DMS79 (cell line): ENCODE measurements at places on chromosomes 1 and 21.

DNA sequence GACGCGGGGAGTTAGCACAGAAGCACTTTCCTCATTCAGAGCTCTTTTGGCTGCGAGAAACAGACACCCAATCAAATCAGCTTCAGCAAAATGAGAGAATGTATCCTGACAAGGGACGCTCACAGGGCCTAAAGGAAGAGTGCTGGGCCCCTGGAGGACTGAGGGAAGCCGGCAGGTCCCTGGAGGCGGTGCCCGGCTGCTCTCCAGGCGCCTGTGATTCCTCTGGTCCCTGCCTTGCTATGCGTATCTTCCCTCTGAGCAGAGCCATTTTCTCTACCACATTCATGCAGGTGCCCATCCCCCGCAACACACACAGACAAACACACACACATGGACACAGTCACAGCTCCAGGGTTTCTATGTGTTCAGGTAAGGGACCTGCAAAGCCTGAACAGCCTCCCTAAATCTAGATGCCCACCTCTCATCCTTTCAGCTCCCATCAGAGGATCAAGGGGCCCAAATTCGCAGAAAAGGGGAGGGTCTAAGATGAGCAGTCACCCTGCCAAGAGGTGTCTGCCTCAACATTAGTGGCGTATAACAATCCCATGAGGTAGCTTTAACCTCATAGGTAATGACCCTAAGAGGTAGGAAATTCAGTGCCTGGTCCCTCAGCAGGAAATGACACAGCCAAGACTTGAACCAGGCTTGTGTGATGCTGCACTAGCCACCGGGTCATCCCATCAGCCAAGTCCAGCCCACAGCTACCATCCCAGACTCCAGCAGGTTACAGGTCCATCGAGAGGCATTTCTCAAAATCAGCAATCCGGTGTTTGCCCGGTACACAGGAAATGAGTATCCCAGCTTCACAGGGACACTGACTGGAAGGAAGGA, 29.0 kb downstream of the PTAFR start:
- no peak for DNase-seq

GRCh38 chr1:11836955-11837766, 10.4 kb downstream of the NPPA start:
- DNase-seq, result no peak

GRCh38 chr21:38777015-38777414, 28.7 kb upstream of the ETS2 start:
- DNase-seq, result no peak

- DNase-seq, result no peak
Observed at GRCh38 chr1:228987286-228987685, 252.0 kb downstream of the RHOU start.

DNA sequence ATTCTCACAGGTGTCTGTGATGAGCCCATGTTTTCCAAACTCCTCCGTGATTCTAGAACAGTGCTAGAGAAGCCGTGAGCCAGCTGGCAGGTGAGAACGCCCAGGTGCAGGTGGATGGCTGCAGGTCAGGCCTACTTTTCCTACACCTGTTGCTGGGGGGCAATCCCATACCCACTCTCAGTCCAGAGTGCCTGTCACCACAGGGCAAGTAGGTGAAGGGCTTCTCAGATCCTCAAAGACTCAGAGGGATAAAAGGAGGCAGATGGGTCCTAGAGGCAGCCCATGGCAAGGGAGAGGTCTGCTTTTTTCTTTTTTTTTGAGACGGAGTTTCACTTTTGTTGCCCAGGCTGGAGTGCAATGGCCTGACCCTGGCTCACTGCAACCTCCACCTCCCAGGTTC, 50.7 kb upstream of the H6PD start:
- no peak for DNase-seq

- no peak for DNase-seq
Observed at GRCh38 chr1:65490231-65491009, 70.0 kb downstream of the LEPR start.

DNA sequence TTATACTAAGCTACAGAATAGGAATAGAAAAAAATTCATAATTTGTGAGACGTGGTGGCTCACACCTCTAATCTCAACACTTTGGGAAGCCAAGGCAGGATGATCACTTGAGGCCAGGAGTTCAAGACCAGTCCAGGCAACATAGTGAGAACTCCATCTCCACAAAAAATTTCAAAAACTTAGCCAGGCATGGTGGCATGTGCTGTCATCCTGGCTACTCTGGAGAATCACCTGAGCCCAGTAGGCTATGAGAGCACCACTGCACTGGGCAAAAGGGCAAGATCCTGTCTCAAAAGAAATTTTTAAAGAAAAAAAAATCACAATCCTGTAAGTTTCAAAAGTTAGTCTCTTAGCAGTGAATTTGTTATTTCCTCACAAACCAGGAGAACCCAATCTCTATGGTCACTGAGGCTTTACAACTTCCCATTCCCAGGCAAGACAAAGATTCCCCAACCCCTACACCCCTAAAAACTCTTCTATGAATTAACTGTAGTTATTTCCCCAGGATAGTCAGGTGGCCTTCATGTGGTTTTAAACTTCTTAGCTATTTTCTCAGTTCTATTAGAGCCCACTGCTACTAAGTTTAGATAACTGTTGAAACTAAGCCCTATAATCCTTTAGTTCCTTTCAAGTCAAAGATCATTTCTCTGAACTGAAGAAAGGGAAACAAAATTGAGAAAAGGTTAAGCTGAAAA, 74.5 kb downstream of the FOXJ3 start:
- no peak for DNase-seq

DNA sequence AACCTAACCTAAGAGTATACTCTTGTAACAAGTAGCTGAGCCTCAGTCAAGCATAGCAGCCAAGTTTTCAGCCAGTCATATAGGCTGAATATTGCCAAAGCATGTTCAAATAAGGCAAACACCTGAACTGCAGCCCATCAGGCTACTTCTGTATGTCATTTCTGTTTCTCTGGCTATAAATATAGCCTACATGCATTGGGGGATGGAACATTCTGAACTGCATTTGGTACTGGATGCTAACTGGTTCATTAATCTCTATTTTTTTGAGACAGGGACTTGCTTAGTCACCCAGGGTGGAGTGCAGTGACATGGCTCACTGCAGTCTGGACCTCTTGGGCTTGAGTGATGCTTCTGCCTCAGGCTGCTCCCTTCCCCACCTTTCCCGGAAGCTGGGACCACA, 37.3 kb downstream of the MAST2 start:
- peak; percentile 82 for DNase-seq

DNA sequence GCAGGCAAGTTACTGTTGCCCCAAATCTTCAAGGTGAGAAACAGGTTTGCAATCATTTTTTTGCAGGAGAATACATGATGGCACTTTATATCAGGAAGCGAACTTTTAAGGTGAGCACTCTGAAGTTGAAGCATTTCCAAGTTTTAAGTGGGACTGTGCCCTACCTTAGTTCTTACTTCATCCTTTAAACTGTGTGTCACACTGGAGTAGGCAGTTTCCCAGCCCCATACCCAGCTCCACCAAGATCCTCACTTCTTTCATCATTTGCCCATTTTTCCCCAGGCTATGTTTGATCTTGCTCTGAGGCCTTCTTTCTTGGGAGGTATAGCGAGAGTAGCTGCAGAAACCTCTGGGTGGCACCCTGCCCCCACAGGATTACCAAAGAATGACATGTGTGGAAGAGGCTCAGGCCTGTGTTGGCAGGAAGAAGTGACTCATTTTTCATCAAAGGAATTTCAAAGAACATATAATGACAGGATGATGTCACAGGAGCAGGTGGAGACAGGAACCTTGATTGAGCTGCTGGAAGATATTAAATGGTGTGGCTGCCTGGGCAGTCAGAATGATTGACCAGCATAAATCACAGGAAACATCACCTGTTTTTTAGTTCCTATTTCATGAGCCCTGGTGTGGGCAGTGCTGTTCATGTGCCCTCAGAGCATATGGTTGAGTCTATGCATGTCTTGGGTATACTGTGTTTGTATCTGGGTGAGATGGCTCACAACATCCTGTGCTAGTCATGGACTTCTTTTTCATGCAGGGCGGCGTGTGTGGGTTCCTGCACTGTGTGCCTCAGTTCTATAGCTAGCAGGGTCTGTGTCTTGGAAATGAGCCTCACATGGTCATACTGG, 20.8 kb upstream of the MACF1 start:
- no peak for DNase-seq

GRCh38 chr1:50368179-50369007, 54.9 kb downstream of the DMRTA2 start:
- DNase-seq, result peak; percentile 7

DNA sequence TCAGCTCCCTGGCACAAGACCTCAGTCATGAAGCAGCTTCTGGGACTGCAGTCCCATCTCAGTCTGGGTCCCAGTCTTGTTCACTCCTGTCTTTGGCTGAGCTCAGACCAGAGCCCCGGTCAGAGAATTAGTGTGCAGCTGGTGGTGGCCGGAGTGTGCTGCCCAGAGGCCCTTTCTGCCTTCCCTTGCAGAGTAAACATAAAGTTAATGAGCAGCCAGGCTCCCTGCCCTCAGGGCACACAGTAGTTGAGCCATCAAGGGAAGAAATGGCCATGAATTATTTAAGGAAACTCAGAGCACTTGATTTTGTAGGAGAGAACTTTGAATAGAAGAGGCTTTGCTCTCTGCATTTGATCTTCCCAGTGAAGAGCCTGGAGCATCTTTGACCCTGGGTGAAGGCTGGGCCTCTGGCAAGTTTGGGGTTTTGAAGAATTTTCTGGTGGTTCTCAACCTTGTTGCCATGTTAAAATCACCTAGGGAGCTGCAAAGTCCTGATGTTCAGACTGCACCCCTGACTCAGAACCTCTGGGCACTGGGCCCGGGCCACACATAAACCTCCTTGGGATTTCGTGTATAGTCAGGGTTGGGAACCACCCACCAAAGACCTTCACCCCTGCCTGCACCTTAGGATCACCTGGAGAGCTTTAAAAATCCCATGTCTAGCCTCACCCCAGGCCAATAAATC, 26.4 kb upstream of the SELENON start:
- DNase-seq, result no peak

GRCh38 chr21:41928621-41929220, 25.1 kb downstream of the C2CD2 start:
- no peak for DNase-seq

DNA sequence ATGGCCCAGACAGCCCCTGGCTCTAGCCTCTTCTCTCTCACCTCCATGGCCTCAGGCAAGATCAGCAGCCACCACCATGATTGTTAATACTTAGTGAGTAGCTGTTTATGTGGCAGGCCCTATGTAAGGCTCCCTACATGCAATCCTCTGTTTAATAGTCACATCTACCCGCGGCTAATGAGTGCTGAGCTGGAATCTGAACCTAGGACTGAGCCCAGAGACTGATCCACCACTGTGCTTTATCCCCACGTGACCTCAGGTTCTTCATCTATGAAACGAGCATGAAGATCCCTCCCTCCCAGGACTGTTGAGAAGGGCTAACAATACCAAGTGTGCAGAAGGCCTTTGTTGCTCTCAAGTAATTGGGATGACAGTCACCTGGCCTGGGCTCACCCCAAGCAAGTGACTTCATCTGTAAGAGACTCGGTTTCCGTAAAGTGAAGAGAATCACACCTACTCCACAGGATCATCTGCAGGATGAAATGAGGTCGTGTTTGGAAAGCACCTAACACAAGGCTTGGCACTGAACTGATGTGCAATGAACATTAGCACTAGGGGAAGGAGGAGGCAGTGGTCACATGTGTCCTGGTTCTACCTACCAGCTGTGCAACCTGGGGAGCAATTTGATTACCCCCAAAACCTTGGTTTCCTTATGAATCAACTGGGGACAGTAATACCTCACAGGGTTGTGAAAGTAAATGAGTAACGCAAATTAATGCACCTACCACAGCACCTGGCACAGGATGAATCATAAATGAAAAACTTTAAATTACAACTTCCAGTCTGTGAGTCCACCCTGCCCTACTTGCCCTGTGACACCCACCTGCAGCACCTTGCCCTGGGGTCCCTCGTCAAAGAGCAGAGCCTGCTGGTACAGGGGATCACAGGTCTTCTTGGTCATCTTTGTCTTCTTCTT, 37.2 kb downstream of the RIMS3 start:
- no peak for DNase-seq

DNA sequence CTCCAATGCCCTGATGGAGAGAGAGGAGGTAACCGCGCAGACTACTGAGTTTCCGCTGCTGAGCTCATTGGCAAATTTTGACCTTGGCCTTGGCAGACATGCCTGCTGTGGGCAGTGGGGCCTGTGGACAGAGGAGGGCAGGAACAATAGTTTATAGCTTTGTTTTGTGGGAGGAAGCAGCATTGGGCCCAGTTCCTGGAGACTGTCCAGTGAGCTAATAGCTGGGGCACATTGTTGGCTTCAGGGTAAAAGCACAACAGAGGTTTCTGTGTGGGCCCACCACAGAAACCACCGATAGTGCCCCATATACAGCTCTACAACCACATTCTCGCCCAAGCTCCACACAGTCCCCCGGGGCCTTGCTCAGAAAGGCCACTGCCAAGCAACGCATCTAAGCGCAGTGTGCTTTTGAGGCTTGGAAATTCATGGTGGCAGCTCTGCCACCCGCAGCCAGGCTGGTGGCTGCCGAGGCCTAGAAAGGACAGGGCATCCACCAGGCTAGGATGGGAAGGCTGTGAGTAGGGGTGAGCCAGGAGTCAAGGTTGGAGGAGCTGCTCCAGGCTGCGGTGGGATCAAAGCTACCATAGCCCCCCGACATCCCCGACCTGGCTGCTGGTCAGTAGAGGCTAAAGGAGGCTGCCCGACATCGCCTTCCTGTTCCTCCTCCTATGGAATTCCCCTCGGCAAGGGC, 43.2 kb downstream of the NEK2 start:
- DNase-seq, result no peak

GRCh38 chr1:205237526-205238484, 10.1 kb downstream of the TMCC2 start:
- no peak for DNase-seq

DNA sequence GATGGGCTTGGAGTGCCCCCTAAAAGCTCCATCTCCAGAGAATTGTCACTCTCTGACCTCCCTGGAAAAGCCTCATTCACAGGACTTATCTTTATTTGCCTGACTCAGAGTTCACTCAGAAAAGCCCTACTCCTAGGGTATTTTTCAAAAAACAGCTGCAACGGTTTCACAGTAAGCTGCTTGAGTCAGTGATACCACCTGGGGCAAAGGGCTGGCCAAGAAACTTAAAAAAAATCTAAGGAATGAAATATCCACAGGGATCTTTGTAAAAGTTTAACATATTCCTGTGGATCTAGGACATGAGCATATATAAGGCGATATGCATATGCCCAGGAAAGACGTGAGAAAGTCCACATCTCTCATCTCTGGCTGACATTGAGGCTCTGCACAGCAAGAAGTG, 33.8 kb upstream of the TSPAN2 start:
- no peak for DNase-seq

- DNase-seq, result no peak
Observed at GRCh38 chr1:75115654-75116053, 18.5 kb upstream of the LHX8 start.

- DNase-seq, result no peak
Observed at GRCh38 chr1:203336097-203336496, 14.8 kb downstream of the FMOD start.

DNA sequence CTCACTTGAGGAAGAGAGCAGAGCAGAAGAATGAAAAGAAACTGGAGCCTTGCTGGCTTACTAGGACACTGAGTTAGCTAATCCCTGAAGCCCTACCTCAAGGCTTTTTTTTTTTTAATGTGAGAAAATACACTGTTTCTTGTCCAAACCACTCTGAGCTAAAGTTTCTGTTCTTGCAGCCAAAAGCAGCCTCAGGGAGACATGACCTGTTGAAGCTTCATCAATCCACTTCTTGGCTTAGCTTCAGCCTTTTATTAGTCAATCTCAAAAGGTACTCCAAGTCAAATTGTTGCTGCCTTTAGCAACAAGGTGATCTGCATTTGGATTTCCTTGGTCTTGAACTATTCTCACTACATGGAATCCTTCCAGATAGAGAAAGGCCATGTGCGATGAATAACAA, 33.7 kb downstream of the CCDC185 start:
- no peak for DNase-seq
